ENCODE measurements at places on chromosomes 3 and 15.

DNA sequence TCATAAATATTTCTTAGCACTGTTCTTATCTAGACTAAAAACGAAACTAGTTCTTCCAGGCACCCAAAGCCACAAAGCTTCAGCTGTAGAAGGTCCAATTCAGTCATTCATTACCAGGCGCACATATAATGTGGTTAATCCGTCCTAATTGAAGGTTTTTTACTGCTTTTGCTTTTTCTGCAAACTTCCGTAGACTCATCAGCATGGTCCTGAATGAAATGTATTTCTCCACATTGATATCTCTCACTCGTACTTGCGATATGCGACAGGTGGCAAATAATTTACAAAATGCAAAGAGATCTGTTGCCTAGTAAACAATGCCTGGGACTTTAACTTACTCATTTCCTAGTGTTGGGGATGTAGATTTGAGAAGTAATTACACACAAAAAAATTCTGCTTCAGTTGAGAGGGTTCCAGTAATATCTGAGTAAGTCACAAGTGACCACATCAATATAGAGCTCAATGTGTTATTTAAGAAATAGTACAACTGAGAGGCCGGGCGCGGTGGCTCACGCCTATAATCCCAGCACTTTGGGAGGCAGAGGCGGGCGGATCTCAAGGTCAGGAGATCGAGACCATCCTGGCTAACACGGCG lies 75.0 kb upstream of the MBNL1 start:
- DNase-seq = no peak

DNA sequence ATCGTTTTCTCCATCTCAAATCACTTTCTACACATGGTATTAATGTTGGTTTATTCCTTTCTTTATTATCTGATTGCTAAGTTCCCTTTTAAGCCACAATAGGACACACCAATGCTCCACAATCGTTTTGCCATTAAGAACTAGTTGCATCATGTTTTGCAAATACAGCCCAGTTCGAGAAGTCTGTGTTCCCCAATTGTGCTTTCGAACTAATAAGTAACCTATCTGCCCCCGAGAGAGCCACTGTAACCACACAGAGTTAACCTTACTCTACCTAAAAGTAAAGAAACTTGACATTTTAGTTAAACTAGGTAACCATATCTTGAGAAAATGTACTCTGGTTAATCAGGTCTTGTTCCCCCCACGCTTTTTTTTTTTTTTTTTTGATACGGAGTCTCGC lies 39.1 kb downstream of the MAGI1 start:
- no peak for DNase-seq

DNA sequence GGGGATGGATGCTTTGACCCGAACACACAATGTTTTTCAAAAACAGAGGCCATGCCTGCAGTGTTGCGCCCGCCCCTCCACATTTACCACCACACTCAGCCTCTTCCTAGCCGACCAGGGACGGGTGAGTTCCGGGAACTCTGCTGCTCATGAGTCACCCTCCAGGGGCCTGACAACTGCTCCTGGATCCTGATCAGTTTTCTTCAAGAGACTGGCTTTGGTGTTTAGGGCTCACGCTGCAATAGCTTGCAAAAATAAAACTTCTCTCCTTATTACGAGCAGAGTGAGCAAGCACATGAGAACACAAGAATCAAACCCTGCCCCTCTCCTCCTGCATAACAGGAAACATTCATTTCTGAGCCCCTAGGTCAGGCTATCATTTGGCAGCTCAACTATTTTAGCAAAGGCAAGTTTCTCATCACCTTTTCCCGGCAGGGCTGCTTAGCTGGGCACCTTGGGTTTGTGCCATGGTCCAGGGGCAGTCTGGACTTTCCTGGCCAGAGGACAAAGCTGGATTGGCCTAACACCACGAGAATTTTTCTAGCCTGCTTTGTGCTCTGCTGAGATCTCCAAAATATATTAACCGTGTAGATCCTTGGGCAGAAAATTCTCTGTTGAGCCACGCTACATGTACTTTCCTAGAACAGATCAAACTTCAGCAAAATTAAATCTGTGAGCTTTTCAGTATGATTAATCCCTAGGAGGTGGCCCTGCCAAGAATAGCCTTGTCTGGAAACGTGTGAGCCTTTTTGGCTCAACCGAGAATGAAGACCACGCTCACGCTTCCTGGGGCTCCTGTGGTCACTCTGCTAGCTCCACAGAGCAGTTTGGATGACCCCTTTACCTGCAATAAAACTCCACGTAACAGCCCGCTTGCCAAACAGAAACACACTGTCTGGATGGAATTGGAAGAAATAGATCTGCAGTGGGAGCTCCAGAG lies 52.7 kb upstream of the SPATA12 start:
- peak; percentile 67 for DNase-seq

DNA sequence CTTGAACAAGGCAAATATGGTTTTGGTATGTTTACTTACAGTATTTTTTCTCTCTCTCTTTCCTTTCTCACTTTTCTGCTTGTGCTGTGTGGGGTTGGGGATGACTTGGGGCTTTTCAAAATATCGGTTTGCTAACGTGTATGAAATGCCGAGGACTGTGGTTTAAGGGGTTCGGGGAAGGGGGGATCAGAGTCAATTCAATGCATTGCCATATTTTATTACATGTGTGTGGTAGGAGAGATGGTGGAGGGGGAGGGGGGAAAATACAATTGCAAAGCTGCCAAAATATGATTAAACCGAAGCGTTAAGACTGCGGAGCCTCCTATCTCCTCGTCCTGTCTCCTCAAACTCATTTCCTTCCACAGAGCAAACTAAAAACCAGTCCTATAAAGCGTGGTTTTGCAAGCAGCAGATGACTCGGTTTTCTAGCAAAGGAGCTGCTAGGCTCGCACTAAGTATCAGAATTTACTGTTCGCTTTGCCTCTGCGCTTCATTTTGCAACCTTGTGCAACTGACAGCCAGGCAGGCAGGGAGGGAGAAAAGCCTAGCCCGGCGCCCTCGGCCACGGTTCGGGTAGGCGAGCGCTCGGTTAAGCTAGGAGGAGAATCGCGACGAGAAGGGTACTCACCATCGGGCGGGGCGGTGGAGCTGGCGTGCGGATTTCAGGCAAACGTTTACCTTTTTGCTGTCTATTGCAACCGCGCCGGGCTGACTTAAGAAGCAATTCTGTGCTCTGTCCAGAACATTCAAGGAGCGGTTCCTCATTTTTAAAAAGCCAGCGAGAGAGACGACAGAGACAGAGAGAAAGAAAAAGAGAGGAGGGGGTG lies 4.0 kb upstream of the NR2F2 start:
- peak; percentile 13 for DNase-seq

- no peak for DNase-seq
Observed at GRCh38 chr15:66025015-66025452, 155.7 kb downstream of the RAB11A start.

DNA sequence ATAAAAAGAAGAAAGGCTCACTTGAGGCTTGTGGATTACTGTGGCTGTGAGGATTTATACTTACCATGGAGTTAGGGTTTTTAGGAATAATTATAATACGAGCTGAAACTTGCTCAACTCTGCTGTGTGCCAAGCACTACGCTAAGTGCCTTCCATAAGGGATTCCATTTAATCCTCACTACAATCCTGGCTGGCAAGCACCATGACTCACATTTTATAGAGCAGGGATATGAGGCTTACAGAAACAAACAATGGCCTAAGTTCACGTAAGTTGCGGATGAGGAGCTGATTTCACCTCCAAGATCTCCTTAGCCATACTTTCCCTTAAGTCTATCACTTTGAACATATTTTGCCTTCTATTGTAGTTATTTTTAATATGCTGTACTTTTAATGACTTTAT lies 43.9 kb upstream of the ARL8B start:
- no peak for DNase-seq

- DNase-seq = no peak
Observed at GRCh38 chr15:89630974-89631901, 24.0 kb downstream of the KIF7 start.

DNA sequence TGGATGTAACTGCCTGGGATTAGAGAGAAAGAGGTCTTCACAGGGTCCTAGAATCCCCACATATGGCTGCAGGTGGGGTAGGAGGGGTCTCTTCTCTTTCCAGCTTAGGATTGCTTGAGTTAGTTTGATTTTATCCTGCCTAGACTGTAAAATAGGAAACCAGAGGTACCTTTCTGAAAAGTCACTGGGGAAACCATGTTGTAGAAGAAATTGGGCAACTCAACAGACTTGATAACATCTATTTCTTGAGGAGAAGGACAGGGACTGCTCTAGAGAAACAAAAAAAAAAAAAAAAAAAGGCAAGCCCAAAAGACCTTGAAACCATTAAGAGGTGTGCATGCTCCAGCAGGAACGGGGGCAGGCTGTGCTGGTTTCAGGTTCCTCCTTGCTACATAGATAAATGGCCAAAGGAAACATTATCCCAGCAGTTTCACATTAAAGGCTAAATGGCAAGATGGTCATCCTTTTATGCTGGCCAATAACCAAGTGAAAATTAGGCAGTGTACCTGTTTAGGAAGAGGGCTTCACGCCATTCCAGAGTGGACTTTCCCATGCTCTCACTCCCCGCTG lies 116.1 kb downstream of the ALDH1A2 start:
- no peak for DNase-seq

- no peak for DNase-seq
Observed at GRCh38 chr3:43957553-43957952, 266.8 kb downstream of the ABHD5 start.

DNA sequence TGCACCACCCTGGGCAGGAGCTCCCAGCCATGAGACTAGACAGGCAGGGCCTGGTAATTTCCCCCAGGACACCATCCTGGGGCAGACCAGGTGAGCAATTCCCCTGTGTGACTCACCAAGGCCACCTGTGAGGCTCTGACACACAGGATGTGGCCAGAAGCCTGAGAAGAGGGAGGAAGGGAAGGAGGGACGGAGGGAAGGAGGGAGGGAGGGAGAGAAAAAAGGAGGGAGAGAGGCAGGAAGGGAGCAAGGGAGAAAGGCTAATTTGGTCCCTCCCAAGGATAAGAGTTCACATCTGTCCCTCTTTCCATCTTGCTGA lies 25.9 kb downstream of the WNT7A start:
- no peak for DNase-seq
